ENCODE measurements at places on chromosomes 7 and 10.

DNA sequence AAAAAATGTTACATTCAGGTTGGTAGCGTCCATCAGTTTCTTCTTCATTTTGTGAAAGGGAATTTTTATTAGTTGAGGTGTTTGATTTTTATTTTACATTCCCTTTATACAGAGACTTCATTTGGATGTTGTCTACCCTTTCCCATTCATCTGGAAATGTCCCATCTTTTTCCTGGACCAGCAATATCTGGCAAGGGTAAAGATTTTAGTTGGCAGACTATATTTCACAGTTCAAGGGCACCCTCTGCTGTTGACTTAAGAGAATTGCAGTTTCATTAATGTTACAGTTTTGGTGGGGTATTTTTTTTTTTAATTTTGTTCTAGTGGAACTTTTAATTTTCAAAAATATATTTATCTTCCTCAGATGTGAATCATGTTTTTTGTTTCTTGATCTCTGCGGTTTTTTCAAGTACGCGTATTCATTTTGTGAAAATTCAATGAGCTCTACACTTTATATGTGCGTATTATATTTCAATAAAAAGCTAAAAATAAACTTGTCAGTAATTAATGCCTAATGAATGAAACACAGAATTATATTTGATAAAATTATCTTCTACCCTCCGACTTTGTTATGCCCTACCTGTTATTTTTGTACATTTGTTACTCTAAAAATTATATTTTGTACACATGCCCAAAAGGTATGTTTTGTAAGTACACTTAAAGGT lies 97.9 kb upstream of the KLF14 start:
- DNase-seq: peak; percentile 50

DNA sequence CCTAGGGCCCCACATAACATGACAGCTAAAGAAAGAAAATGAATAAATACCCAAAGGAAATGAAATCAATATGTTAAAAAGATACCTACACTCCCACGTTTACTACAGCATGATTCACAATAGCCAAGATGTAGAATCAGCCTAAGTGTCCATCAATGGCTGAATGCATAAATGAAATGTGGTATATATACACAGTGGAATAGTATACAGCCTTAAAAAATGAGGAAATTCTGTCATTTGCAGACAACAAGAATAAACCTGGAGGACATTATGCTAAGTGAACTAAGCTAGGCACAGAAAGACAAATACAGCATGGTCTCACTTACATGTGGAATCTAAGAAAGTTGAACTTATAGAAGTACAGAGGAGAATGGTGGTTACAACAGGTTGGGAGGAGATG lies 102.9 kb downstream of the ST8SIA6 start:
- no peak for DNase-seq

DNA sequence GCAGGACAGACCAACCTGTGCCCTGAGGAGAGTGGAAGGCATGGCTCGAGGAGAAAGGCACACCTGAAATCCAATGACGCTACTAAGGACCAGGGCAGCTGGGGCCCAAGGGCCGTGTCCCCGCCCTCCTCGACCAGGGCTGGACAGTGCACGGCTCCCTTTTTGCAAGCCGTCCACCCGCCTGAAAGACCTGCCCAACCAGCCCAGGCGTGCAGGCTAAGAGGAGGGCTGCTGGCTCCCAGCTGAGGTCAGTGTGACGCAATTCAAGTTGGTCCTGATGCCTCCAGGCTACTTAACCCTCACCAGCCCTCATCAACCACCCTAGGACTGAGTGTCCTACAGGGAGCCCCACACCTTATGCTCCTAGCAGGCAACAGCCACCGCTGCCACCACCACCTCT lies 69.3 kb downstream of the DLG5 start:
- no peak for DNase-seq

DNA sequence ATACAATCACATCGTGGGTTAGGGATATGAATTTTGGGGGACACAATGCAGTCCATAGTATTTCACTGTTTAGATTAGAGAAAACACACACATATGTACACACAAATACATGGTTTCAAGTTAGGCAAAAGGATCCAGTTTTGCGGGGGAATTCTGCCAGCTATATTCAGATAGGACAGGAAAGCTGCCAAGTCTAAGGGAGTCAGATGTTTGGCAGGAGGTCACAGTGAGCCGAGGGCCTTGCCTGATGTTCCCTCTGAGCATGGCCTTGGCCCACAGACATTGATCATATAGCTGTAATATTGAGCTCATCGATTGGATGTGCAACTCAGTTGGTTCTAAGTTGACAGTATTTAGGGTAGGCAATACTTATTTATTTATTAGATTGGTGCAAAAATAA lies 122.8 kb downstream of the ADRA2A start:
- no peak for DNase-seq

- DNase-seq: no peak
Measured at GRCh38 chr7:140310337-140311002, 87.9 kb downstream of the SLC37A3 start.

GRCh38 chr10:48890888-48891850 lies 48.5 kb downstream of the LRRC18 start:
- peak; percentile 31 for DNase-seq

DNA sequence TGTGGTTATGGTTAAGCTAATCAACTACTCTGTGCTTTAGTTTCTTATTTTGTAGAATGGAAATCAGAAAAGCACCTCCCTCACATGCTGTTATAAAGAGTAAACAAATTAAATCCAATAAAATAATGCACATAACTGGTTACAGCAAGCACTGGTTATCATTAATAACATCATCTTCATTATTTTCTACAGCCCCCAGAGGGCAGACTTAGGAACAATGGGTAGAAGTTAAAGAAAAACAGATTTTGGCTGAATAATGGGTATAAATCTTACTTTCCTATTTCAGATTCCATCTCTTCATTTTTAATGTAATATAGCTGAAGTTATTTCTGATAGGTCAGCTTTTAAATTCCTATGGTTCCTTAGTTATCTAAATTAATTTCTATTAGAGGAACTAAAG lies 126.5 kb downstream of the DOCK4 start:
- DNase-seq: no peak

- no peak for DNase-seq
Measured at GRCh38 chr10:58475322-58476277, 37.1 kb upstream of the BICC1 start.

- DNase-seq: peak; percentile 95
Measured at GRCh38 chr7:97005183-97006054, at the start of gene DLX6. TSS of gene DLX6 (plus strand) at chr7:97005553. CDS start at chr7:97005978, 425 bp downstream.

- no peak for DNase-seq
Measured at GRCh38 chr10:71347587-71348395, 28.7 kb downstream of the SLC29A3 start.

DNA sequence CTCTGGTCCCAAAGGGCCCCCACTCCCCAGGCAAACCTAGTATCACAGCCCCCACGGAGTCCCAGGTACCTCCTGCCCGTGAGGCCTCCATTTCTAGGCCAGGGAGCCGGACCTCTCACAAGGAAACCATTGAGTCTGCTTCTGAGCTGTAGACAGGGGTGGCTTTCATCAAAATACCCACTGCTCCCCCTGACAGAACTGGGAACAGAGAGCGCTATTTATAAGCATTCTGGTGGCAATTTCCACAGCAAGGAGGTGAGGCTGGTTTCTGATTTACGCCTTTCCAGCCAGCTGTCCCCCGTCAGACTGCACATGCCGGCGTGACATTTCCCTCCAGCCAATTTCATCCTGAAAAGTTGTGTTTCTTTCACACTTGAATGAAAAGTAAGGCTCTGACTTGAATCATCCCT lies 407.5 kb upstream of the PRKCQ start:
- no peak for DNase-seq

- no peak for DNase-seq
Measured at GRCh38 chr7:156956727-156957126, 7.2 kb downstream of the NOM1 start.

GRCh38 chr7:148588670-148589131 lies 1.9 kb upstream of the C7orf33 start:
- peak; percentile 43 for DNase-seq

- DNase-seq: no peak
Measured at GRCh38 chr7:154767142-154767541, 235.8 kb downstream of the PAXIP1 start.

DNA sequence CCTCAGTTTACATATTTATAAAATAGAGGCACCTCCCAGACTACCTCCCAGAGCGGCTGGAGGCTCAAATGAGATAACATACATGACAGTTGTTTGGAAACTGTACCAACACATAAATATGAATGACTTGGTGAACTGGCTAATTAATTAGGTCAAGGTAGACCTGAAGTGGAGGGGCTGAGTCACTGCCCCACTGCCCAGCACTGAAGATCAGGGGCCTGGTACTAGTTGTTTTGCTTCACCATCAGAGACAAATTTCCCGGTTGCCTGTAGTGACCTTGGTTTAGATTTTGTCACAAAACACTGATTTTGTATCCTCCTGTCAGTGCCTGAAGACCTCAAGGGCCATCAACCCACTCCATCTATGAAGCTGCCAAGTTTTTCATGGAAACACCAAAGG lies 41.8 kb downstream of the JAZF1 start:
- no peak for DNase-seq

DNA sequence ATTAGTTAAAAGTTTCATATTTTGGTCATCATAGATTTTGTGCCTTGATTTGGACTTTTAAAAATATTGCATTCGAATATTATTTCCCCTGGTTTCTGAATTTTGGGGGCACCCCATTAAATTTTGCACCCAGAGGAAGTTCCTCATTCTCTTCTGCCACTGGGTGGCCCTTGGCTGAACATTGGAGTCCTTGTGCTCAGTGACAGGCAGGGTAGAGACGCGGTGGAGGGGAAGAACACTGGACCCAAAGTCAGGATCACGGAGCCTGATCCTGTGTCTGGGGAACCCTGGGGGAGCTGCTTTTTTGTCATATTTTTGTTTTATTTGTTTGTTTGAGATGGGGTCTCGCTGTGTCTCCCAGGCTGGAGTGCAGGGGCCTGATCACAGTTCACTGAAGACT lies 74.7 kb downstream of the MKI67 start:
- no peak for DNase-seq

- DNase-seq: no peak
Measured at GRCh38 chr10:43395571-43396060, 13.4 kb downstream of the HNRNPF start.

DNA sequence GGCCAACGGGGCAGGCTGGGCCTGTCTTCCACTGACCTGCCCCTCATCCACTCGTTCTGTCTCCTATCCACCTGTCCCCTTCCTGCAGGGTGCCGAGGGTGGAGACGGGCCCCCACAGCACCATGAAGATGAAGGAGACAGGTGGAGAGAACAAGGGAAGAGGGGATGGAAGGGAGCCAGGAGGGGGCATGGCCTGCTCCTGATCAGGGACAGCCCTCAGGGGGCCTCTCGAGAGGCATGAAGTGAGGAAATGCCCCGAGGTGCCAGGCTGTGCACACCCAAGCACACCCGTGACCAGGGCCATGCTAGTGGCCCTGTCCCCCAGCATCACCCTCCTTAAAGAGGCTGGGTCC lies 111.2 kb downstream of the ZMIZ1 start:
- DNase-seq: no peak

DNA sequence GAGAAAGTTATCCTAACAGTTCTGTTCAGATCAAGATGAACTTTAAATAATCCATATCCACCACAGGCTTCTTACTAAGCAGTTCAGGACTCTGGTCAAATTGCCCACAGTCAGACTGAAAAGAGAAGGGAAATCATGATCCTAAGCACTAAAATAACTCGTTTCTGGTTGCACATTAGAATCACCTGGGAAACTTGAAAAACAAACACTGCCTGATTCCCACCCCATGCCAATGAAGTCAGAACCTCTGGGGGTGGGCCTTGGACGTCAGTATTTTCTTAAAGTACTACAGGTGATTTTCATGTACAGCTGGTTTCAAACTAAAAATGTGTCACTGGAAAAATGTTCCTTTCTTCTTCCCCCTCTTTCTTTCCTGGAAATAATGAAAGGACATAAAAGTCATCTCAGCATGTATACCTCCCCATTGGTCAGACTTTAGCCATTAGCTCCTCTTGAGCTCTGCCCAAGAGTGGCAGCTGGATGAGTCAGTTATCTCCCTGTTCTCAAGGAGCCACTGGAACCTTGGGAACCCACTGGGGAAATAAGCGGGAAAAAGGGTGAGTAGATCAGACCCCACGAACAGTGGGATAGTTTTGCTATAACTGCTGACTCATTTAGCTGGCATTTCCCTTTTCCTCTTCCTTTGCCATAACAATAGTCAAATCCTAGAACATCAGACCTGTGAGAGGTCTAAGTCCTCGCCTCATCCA lies 75.3 kb upstream of the IL6 start:
- DNase-seq: no peak

- DNase-seq: peak; percentile 70
Measured at GRCh38 chr10:91745090-91745831, 53.0 kb upstream of the TNKS2 start.

DNA sequence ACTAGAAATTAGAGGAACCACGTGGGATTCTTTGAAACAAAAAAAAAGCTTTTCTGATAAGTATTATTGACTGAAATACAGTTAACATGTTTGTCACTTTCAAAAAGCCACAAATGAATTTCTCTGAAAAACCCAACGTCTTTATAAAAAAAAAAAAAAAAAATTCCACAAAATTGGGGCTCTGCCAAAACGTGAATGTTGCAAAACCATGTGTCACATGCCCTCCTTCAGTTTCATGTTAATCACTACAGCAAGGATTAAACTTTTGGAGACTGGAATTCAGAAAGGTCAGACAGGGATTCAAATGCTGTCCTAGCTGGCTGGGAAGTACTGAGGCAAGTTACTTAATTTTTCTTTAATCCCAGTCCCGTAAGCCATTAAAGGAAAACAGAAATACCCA lies 278.0 kb upstream of the KLF14 start:
- DNase-seq: no peak

DNA sequence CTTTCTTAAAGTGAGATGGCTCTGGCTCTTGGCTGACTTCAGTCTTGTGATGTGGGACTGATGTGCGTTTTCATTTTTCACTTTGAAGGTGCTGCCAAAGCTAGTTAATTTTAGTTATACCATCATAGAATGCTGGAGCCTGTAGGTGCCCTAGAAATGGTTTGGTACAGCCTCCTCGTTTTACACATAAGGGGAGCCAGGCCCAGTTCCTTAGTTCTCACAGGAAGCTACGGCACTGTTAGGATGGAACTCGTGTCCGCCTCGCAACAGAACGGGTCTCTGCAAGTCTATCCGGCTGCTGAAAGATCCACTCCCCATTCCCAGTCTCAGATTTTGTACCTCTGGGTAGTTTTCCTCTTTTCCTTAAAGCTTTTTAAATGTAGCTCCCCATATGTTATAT lies 173.2 kb upstream of the PRPS1L1 start:
- DNase-seq: no peak

DNA sequence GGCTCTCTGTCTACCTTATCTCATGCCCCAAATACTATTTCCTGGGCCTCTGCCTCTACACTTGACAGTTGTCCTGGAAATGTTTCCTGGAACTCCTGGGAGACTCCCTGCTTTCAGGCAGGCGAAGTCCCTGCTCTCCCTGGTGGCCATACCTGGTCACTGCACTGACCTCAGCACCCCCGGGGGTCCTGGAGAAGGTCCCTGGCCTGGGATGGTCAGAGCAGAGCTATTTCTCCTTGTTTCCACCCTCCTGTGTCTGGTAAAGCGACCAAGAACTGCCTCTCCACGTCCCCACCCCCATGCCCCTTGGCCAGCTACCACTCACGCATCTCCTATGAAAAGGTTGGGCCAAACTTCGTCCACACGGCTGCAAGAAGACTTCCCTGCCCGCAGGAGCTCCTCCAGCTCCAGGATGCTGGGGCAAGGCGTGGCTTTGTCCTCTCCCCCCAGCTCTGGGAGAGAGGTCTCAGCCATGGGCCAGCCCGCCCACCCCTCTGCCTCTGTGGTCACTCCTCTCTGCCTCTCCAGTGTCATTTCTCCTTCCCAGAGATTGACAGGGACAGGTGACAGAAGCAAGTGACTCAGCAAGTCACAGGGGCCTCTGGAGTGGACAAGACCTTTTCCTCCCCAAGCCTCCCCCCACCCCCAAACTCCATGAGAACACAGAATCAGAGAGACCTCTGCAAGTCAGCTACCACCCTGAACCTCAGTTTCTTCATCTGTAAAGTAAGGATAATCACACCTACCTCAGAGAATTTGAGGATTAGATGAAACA lies 2.6 kb upstream of the SAMD8 start:
- peak; percentile 65 for DNase-seq

Data from neural progenitor cell (in vitro differentiated cells).